ENCODE measurements at places on chromosomes 1 and 21.
A peak's percentile ranks its signal among the peaks of the same experiment; 100 is the strongest.

DNA sequence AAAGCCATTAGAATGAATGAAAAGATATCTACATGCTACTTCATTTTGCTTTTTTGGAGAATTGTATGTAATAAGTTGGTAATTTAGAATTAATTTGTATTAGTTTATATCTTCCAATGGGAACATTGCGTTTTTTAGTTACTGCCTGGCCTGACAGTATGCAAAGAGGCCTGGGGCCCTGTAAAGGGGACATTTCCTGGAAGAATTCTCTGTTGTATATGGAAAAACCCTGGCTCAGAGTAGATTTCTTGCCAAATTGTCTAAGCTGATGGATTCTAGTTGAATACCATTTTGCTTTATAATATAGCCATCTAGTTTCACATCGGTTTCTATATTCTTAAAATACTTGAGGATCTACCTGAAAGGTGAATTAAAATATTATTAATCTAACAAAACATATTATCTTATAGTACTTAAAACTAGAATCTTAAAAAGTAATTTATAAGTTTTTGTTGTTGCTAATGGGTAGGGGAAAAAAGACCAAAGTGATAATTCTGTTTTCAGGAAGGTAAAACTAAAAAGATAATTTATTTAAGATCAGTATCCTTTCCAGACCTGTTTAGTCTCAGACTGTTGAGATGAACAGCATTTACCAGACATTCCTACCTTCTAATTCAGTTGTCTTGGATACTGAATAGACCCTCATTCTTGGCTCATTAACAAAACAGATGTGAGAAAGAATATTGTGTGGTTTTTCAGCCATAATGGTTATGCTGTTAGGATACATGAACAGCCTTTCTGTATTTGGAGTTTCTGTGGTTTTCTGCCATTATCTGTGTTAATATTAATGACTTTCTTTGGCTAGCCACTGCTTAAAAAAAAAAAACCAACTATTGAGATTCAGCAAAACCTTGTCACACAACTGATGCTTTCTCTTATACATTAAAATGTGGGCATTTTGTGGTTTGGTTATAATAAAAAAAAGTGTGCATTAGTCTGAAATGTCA is 4.8 kb downstream of the AGO3 start:
- H3K36me3 ChIP-seq = peaks cover 7% of the 10 kb centered on the region
- no peak for DNase-seq
- H3K27me3 ChIP-seq = no peaks in the 10 kb centered on the region
- no peak overlapping the region for H3K27ac ChIP-seq
- H3K4me1 ChIP-seq = peaks cover 19% of the 10 kb centered on the region

- no peak for DNase-seq
- no peak overlapping the region for H3K4me3 ChIP-seq
- no peaks in the 10 kb centered on the region for H3K27me3 ChIP-seq
- no peaks in the 10 kb centered on the region for H3K4me1 ChIP-seq
- H3K36me3 ChIP-seq = no peaks in the 10 kb centered on the region
These were observed 287.5 kb downstream of the SMYD3 start for GRCh38 chr1:246219508-246220030.

DNA sequence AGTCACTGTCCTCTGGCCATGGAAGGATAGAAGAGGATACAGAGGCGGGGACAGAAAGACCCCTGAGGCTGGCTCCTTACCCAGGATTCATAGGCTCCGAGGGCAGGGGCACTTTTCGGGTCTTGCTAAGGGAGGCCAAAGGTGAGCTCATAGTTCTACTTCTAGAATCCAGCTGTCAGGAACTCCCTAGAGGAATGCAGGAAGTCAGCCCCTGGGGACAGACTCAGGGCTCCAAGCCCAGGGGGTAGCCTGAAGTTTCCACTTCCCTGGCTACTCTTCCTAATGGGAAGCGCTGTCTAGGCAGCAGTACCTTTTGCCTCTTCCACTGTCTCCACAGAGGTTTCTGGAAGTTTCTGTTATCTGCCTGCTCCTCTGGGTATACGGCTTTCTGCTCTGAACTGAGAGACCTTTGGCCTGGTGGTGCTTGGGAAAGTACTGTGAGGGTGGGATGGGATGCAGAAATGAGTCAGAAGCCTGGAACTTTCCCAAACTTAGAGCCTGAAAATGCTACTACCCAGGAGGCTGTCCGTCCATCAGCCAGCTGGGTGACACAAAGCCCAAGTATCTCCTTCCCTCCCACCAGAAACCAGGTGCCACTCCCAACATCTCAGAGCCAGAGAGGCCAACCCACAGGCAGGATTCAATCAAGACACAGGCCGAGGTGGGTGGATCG is 3.6 kb downstream of the UBXN11 start:
- H3K36me3 ChIP-seq = no peaks in the 10 kb centered on the region
- DNase-seq = no peak
- no peak overlapping the region for H3K27ac ChIP-seq

- H3K36me3 ChIP-seq = no peaks in the 10 kb centered on the region
- H3K27me3 ChIP-seq = no peaks in the 10 kb centered on the region
- H3K27ac ChIP-seq = peak overlapping the region; percentile 59
- peaks cover 11% of the 10 kb centered on the region for H3K4me1 ChIP-seq
These were observed 15.2 kb downstream of the CHML start for GRCh38 chr1:241624935-241625334.

GRCh38 chr1:151594143-151594625 is 17.7 kb upstream of the SNX27 start:
- DNase-seq = no peak
- H3K27me3 ChIP-seq = no peaks in the 10 kb centered on the region
- H3K4me3 ChIP-seq = 0 out of 2 replicates have a peak overlapping the region, but pooled peaks have one; percentile 18
- peak overlapping the region; percentile 52 for H3K27ac ChIP-seq

Measured in Panc1 (cell line).